ENCODE measurements at places on chromosomes 1 and 21.
A peak's percentile ranks its signal among the peaks of the same experiment; 100 is the strongest.

DNA sequence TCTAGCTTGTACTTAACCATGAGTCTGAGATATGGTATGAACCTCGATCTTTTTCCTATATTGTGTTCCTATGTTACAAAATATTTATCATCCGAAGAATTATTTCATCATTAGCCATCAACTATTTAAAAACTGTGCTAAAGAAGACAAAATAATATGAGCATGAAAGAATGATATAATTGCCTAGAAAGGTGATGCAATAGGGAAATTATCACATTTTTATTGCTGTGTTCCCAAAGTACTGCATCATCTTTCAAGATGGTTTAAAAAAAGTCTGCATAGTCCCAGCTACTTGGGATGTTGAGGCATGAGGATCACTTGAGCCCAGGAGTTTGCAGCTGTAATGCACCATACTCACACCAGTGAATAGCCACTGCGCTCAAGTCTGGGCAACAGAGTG, 126.7 kb downstream of the APP start:
- no peak for DNase-seq

GRCh38 chr1:101174722-101175121, 62.1 kb upstream of the S1PR1 start:
- DNase-seq = peak; percentile 79

GRCh38 chr1:36160949-36161485, 5.1 kb downstream of the MAP7D1 start:
- peak; percentile 67 for DNase-seq

DNA sequence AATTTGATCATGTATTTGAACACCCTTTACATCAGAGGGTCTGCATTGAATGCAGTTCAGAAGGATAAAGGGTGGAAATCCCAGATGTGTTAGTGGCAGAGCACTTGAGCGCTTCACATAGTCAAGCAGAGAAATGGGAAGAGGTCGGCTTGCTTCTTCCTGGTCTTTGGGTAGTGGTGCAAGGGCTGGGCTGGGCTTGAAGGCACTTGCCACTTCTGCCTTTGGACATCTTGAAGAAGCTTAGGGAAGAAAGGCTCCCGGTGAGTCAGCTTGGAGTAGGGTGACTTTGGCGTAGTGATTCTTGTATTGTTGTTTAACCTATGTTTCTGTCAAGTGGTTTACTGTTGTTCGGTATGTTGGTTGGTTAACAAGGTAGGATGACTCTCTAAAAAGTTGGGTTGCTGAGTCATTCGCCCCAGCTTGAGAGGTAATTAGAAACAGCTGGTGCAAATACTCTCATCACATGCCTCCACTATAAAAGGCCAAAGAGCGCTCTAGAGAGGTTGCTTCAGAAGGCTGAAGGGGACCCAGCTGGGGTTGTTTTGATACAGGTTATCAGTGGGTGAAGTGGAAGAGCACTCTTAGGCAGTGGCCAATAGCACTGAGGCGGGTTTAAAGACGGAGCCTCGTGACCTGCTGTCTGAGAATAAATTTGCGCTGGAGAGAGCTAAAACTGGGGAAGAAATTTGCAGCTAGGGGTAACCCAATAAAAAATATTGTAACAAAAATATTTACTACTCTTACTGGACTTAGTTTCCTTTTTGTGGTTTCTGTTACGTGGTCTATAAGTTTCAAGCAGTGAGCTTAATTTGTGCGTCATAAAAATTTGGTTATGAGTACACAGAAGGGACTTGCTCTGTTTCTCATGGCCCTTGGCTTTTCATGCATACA, 1.4 kb downstream of the BACH1 start:
- DNase-seq = peak; percentile 95

GRCh38 chr1:32754317-32755097, 51.9 kb upstream of the SYNC start:
- DNase-seq = no peak

GRCh38 chr1:91693557-91693956, 192.4 kb downstream of the TGFBR3 start:
- no peak for DNase-seq

GRCh38 chr1:11880181-11880575, 21.4 kb upstream of the NPPB start:
- no peak for DNase-seq

DNA sequence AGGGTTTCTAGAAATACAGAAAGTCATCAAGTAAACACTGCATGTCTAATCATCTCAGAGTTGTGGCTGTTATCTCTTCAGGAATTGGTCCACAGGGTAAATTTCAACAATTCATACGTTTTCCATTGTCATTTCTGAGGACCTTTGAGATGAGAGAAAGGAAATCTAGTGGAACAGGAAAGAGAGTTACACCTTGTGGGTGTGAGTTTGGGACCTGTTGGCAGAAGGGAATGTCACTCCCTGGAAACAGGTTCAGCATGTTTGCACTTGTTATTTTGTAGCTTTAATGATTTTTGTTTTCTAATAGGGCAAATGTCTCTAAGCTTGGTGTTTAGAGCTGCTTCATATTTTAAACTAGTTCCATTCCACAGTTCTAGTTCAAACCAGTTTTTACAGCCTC, 5.6 kb downstream of the TMEM167B start:
- DNase-seq = no peak

DNA sequence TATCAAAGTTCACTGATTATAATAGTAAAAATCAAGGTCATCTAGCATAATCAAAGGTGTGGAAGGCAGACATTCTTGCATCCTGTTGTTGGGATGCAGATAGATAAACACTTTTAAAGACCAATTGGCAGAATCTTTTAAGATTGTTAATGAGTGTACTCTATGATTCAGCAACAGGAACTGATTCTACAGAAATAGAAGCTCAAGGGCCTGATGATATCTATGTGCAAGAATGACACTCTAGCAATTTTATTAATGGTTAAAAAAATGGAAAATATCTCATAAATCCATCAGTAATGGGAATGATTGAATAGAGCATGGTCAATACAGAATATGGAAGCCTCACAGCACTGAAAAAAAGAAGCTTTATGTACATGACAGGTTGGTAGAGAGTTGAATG, 2.2 kb upstream of the ATP1A4 start:
- no peak for DNase-seq

GRCh38 chr1:115593365-115594259, 48.2 kb upstream of the VANGL1 start:
- DNase-seq = no peak

GRCh38 chr1:229280037-229280828, 9.3 kb downstream of the RAB4A start:
- DNase-seq = no peak

DNA sequence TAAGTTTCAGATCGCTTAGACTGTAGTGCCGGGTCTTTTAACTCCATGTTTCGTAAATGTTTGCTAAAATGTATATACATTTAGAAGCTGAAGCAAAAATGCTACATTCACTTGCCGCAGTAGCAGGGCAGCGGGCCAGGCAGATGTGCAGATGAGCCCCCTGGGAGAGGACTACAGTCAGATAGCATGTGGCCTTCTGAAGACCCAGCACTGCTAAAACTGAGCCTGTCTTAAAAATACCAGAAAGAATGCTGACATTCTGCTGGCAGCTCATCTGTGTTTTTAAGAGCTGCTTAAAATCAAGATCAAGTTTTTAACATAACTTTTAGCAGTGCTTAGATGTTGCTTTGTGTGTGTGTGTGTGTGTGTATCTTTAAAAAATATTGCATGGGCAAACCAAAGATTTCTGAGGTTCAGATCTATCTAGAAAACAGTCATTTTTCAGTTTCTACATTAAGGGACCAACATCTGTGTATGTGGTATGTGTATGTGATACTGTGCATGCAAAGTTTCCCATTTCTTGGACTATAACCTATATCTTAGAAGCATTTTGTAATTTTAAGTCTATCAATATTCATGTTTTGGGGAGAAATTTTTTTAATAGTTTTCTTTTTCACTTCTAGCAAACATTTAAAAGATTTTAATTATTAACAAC, 31.7 kb downstream of the CHRM3 start:
- DNase-seq = no peak

DNA sequence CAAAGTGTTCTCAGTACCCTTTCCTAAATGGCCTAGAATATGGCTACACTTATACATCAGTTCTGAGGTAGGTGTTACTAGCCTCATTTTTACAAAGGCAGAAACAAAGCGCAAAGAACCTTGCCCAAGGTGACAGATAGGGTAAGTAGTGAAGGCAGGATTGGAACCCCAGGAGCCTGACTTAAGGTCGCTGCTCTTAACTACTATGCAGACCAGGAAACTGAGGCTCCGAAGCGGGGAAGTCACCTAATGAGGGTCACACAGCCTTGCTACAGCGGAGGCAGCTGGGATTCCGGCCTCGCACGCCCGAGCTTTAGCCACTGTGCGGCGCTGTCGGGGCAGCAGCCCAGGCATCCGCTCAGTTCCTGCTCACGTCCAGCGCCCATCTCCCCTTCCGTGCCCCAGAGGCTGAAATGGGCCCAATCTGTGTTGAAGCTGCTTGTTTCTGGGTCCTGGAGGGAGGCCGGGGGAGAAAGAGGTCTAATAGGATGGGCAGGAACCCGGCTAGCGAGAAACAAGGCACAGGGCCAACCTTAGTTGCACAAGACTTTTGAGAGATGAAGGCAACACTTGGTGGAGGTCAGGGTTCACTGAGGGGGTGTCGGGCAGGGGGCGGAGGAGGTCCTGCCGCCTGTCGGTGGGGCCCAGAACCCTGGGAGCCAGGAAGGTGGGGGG, 1.4 kb upstream of the FOXD2 start:
- DNase-seq = peak; percentile 88

DNA sequence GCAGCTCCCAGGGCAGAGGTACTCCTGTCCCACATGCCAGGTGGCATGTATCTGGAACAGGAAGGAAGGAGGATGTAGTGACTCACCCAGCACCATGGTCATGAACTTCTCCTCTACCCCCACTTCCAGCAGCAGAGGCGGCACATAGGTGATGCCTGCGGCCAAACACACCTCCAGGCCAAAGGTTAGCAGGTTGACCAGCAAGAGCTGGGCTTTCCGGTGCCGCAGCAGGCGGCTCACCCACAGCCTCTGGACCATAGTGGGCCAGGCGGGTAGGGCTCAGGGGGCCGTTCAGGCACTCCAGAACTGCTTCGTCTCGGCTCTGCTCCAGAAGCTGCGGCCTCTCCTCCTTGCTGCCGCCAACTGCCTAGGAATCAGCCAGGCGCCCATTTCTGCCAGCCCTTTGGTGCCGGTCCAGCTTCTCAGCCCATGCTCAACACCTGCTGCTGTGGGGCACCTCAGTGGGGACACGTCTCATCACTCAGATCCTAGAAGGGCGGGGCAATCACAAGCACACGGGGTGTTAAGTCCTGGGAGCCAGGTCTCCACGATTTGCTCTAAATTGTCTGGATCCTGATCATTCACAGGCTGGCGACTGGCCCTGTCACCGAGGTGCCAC, 15.8 kb downstream of the SLC45A3 start:
- DNase-seq = no peak

- DNase-seq = no peak
Observed at GRCh38 chr1:232826318-232826717, 21.1 kb downstream of the MAP10 start.

- DNase-seq = peak; percentile 23
Observed at GRCh38 chr21:41895643-41896493, 16.7 kb upstream of the PRDM15 start.

GRCh38 chr1:178551307-178551706, 38.4 kb downstream of the TEX35 start:
- DNase-seq = no peak

GRCh38 chr1:93437976-93438605, 9.8 kb upstream of the FNBP1L start:
- DNase-seq = peak; percentile 77

DNA sequence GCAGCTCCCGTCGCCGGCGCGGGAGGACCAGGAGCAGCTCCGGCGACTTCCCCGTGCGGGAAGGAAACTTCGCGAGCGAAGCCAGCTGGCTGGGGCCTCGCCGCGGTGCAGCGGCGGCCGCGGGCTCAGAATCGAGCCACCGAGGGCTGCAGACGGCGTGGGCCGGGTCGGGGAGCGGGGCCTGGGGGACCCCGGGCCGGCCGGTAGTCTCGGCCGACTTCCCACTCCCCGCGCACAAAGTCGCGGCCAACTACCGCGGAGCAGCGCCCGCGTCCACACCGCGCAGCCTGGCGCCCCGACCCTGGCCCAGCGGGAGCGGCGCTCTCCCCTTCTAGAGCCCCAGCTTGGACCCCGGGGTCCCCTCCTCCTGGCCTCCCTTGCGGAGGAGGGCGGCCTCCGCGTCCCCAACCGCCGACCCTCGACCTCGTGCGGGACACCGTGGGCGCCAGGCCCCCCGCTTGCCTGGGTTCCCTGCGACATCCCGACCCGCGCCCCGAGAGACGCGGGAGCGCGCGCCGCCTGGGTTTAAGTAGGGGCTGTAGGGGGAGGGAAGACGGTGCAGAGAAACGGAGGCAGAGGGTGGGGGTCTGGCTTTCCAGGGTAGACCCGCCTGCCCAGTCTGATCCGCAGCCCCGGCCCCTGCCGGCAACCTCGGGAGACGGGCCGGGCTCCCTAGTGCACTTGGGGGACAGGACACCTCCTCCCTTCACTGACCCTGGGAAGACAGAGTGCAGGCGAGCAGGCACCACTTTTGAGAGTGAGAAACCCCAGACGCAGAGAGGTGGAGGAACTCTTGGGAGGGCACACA, 4.7 kb downstream of the PRDM16 start:
- DNase-seq = no peak

DNA sequence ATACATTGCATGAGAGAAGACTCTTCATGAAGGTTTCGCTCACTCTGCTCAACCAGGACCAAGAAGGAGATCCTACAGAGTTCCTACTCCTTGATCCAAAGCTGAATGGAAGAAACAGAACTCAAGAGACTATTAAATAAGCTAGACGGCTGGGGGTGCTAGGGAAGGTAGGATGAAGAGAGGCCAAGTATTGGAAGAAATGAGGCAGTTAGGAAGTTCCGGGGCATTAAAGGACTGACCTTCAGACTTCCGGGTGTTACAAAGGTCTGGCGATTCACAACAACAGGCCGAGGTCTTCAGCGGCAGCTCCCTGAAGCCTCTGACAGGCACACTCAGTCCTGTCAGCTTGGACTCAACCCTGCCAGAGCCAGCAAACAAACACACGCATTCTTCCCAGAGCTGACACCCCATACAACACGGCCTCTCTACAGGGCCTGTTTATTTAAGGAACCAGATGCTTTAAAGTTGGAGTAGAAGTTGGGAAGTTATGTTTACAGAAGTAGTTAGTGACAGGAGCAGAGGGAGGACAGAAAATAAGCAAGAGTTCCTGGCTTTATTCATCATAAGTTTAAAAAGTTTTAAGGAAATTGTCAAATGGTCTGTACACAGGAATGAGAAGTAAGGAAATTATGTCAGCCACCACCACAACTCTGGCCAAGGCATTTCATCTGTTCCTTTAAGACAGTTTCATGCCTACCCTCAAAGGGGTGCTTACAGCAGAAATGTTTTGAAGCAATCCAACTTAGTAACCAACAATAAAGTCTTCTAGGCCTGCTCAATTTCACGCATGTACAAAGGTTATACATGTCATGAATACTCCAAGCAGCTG, 4.7 kb downstream of the SORT1 start:
- DNase-seq = peak; percentile 86

- DNase-seq = peak; percentile 67
Observed at GRCh38 chr1:11730429-11730891, 5.5 kb upstream of the AGTRAP start.

DNA sequence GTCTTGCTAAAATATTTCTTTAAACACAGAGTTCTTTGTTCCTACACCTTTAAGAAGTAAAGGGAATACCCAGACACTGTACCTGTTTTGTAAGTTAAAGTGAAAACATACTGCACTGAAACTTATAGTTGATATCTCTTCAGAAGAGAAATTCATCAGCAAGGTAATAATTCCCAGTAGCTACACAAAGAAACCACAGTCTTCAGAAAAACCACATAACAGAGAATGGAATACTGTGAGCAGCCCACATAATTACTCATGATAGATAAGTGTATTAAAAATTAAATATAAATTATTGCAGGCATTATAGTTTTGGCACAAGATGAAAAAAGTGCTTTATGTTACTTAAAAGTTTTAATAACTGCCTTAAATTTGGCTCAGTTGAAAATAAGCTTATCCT, 276.6 kb downstream of the SETD4 start:
- no peak for DNase-seq

GRCh38 chr1:32231843-32232432, 9.7 kb downstream of the EIF3I start:
- DNase-seq = no peak

Measured in choroid plexus epithelial cell (primary cell).